Progenitor cell of endocrine pancreas (in vitro differentiated cells): ENCODE measurements at places on chromosomes 5 and 9. TPM values are rescaled to one million over a fixed set of nuclear protein-coding genes. Genes with fewer than 3 reads are reported as not detected.

GRCh38 chr9:36217256-36217968, 26.7 kb downstream of the CLTA start:
- no peak for DNase-seq

DNA sequence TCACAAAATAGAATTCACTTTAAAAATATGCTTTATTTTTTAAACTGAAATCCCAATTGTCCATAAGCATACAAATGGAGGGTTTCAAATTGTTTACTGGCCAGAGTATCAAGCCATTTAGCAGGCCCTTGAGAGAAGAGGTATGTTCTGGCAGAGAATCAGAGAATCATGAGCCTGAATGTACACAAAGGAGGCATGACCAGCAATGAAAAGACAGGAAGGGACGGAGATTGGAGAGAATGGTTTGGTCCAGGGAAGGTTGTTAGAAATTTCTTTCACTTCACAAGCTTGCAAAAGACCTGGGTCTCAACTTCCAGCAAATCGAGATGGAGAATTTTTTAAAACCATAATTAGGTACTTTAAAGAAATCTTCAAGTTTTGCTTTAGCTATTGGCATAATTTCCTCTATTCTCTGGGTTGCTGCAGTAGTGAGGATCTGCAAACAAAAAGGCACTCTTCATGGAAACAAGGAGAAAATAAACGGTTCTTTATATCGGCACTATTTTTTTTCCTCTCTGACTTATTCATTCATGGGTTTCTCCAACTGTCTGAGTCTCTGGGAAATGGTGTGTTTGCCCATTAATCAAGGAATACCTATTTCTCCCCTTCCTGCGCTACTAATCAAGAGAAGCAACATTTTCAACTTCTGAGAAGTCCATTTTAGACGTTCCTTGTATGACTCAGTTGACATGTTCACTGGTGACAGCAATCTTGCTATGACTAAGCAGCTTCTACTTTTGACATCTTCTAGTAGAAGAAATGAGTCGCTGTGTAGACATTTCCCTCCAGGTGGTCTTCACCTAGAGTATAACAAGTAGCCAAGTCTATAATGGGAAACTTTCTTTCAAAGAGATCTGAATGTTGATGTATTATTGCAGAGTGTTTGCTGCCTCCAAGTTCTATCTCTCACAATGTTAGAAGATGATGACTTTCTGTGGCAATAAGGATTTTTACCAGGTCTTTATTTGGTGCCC, 23.1 kb upstream of the ERCC6L2 start:
- no peak for DNase-seq

DNA sequence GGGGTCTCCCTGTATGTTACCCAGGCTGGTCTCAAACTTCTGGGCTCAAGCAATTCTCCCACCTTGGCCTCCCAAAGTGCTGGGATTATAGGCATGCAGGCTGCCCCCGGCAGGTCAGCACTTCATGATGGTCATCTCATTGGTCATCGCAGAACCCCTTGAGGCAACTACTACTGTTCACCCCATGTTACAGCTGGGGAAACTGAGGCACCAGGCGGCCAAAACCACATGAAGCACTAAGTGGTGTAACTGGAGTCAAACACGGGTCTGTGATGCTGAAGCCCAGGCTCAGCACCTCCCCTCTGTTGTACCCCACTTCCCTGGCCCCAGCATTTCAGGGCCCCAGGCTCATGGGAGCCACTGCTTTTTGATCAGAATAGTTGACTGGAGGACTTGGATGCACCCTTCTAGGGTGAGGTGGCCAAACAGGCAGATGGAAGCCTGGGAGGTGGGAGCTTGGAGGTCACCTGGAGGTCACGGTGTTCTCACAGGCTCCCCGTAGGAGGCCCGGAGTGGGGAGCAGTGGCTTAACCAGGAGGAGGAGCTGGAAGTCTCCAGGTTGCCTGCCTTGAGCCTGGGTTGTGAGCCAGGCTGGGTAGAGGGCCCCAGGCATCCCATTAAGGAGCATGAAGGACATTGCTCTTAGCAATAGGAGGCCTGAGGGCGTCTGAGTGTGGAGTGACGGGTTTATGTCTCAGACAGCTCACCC, 57.3 kb upstream of the RPL26L1 start:
- DNase-seq, result no peak

DNA sequence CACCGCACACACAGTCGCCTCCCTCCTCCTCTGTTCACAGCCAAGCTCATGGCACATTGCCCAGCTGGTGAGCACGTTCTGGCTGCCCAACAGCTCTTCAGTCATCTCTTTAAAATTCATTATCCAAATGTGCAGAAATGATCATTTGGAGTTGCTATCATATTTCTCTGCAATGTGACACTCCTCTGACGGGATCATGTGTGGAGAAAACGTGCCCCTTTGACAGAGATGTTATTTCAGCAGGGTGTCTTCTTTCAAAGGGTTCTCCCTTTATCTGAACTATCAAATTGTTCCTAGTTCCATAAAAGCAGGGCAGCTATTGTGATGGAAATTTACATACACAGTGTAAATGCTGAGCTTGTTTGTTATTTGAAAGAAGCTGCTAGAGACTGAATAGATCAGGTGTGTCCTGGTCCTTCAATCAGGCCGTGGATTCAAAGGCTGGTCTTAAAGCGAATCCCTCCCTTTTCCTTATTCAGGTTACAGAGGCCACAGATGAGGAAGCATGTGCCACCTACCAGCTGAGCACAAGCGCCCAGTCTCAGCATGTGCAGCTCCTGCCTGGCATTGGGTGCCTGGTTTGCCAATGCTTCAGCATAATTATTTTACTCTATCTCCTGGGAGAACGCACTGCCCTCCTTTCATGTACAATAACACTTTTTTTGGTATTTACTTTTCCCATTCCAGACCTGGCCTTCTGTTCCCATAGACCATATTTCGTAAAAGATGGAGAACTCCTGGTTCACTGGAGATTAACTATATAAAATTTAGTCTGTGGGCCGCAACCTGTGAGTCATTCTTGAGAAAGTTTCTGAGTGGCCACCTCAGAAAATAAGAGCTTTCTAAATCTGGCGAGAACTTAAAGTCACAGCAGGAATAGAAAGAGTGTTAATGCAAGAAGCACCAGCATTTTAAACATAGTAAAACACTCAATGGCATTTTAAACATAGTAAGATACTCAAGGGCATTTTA, 433.7 kb downstream of the ENC1 start:
- DNase-seq, result no peak

DNA sequence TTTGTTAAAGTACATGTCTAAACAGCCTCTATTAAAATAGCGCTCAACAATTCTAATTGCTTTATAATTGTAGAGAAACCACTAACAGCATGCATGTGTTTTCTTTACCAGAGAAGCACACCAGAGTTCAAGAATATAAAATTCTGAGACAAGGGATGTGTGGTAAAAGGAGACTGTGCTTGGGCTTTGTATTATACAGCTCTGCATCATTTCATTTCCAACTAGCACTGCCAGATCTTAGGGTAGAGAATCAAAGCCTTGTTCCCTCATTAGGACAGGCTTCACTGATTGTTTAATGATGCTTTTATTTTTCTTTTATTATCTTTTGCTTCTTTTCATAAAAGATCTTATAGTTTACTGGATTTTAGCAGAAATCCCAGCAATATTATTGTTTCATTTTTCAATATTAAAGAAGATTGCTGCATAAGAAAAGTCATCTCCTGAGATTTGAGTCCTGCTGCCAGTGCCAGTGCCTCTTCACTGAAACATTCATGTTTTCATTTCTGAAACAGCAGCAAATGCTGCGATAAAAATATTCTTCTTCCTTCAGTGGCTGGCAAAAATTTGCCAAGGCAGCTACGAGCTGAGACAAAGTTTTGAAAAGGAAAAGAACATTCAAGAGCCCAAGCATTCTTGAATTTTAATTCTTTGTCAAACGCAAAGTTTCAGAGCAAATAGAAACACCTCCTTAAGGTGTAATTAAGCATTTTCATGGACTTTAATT, 491.0 kb upstream of the PIK3R1 start:
- no peak for DNase-seq

- DNase-seq, result no peak
Measured at GRCh38 chr5:15031180-15031579, 159.6 kb upstream of the ANKH start.

DNA sequence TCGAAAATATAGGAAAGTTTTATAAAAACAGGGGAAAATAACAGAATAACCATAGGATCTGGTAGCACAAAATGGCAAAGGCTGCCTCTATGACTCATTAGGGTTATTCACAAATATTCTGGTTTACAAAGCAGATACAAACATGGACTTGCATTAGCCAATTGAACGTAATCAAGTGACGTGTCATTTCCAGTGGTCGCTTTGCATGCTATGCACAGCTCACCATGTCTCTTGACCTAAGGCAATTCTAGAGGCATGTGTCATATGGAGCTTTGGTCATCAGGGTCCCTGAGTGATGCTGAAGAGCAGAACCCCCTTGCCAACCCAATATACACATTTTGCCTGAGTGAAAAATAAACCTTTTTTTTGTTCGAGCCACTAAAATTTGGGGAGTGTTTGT, 158.8 kb downstream of the TMEM161B start:
- no peak for DNase-seq

DNA sequence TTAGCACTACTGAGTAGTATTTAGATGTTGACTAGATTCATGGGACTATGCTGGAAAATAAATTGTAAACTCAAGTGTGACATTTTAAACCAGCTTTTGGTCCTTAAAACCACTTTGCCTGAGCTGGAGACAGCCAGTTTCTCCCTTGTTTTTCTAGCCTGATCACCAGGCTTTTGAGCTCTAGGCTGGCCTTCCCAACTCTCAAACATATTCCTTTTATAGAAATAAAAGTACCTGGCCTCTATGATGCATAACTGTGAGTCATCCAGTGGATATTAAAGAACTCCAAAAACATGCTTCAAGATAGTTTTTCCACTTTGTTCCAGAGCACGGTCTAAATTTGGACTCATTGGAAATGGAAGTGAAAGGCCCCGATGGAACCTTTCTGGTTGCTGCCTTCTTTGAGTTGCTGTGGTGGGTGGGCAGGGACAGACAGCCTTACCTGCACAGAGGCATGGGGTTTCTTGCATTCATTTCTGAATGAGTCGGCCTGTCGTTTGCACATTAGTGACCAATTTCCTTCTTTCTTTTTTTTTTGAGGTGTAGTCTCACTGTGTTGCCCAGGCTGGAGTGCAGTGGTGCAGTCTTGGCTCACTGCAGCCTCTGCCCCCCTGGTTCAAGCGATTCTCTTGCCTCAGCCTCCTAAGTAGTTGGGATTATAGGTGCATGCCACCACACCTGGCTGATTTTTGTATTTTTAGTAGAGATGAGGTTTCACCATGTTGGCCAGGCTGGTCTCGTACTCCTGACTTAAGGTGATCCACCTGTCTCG, 43.1 kb downstream of the TRIO start:
- DNase-seq, result no peak

- DNase-seq, result no peak
Measured at GRCh38 chr5:35345222-35345621, 114.9 kb upstream of the PRLR start.

GRCh38 chr9:124450241-124450924, at the start of gene ADGRD2:
Gene ADGRD2 (plus strand): TSS chr9:124450451. CDS start chr9:124451667, 1,216 bp downstream.
- peak; percentile 39 for DNase-seq

DNA sequence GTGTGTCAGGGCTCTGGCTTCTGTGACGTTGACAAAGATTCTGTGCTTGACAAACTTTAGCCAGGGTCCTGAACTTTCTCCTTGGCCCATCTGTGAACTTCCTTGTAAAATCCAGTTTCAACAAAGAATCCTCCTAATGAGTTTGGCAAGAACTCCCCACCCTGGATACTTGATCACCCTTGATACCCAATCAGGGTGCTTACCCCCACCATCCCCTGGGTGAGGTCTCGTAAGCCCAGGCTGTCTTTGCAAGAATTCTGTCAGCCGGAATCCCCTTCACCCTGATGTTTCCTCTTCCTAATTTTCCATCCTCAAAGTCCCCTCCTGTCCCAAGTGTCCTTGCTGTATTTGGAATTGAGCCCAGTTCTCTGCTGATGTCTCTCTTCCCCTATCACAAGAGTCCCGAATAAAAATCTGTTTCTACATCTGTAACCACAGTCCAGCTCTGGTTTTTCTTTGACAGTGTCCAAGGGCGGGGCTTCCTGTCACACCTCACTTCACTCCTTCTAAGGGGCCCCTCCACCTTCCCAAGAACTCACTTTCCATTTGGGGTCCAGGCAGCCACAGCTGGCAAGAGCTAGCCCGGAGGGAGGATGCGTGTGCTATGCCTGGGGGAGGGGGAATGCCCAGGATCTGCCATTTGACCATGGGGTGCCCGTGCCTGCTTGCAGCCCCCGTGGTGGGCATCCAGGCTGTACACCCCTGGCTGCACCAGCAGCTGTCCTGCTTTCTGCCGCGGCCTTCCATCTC, 2.7 kb upstream of the CARD19 start:
- no peak for DNase-seq

- DNase-seq, result no peak
Measured at GRCh38 chr5:80010754-80011392, 19.8 kb upstream of the MTX3 start.

DNA sequence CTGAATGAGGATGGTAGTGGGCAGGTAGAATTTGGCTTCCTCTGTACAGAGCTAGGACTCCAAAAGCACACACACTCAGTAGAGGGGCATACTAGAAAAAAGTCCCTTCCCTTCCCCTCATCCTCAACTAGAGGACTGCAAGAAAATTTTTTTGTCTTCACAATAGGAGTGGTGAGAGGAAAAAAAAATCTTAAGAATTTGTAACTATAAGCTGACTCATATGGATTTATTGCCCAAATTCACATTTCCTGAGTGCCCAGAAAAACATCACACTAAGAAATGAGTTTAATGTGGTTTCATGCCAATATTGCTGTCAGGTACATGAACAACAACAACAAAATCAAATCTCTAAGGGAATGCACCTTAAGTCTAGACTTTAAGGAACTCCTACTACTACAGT, 43.7 kb downstream of the RANBP6 start:
- no peak for DNase-seq

- DNase-seq, result no peak
Measured at GRCh38 chr5:135561266-135561665, 17.5 kb downstream of the CXCL14 start.

- no peak for DNase-seq
Measured at GRCh38 chr9:98864281-98865174, 57.1 kb downstream of the GALNT12 start.

ANKRD34B gene
- total RNA-seq, result 0.17 and 0.20 TPM in 2 replicates

CBY3 gene
- not detected in 2 replicates for total RNA-seq

SPAAR gene
- not detected in 2 replicates for total RNA-seq

TAF11L5 gene
- not detected in 2 replicates for total RNA-seq

SET gene
- 563 and 571 TPM in 2 replicates for total RNA-seq
